ENCODE measurements at places on chromosomes 3 and 15.
A peak's percentile ranks its signal among the peaks of the same experiment; 100 is the strongest.

GRCh38 chr3:194755671-194756459 is 70.2 kb downstream of the FAM43A start:
- no peak for DNase-seq

- DNase-seq: no peak
Observed at GRCh38 chr3:5059782-5060181, 62.3 kb upstream of the ARL8B start.

- no peak for DNase-seq
Observed at GRCh38 chr3:191139736-191140135, 59.3 kb upstream of the OSTN start.

DNA sequence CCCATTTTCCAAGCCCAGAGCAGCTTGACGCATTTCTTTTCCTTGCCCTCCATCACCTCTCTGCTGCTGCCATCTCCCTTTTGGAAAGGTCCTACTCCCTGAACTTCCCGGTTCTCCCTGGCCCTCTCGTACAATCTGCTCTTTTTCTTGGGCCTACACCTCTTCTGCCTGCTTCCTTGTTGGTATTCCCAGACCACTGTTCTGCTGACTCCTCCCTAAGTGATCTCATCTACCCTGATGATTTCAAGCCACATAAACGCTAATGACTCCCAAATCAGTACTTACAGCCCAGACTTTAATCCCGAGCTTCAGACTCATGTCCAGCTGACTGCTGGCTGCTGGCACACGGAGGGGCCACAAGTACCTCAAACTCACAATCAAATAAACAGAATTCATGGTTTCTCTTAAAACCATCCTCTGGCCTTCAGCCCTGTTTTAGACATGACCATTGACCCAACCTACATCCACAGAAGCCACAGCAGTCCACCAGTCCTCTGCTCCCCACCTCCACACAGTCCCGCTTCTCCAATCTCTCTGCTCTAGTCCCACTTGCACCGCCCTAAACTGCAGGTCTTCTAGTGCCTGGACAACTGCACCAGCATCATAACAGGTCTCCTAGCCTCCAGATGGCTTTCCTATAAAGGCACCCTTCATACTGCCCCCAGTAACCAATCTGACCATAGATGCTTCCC is 57.6 kb downstream of the AAGAB start:
- no peak for DNase-seq

DNA sequence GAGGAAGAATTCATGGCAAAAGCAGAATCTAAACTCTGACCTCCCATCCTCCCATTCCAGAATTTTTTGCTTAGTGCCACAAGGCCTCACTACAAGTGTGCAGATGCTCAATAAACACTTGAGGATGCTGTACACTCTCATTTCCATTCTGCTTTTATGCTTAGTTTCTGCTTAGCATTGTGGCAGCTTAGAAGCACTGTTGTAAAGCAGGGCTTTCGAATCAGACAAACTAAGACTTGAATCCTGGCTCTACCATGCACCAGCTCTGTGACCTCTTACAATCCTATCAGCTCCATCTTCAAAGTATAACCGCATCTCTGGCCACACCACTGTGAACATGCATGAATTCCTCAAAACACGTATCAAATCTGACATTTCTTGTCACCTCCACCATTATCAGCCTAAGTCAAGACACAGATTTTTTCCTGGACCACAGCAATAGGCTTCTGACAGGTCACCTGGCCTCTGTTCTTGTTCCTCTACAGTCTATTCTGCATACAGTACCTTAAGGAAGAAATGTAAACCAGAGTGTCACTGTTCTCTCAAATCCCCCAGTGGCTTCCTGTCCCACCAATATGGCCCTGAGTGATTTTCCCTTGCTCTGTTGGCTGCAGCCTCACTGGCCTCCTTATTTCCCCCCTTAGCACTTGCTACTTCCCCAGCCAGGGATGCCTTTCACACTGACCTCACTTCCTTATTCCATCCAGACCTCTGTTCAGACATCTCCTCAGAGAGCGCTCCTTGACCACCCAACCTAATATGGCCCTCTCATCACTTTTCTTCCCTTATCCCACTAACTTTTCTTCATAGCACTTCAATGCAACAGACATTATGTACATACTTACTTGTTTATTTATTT is 8.1 kb upstream of the PHC3 start:
- no peak for DNase-seq

- no peak for DNase-seq
Observed at GRCh38 chr15:72491768-72492167, 17.6 kb downstream of the ARIH1 start.

DNA sequence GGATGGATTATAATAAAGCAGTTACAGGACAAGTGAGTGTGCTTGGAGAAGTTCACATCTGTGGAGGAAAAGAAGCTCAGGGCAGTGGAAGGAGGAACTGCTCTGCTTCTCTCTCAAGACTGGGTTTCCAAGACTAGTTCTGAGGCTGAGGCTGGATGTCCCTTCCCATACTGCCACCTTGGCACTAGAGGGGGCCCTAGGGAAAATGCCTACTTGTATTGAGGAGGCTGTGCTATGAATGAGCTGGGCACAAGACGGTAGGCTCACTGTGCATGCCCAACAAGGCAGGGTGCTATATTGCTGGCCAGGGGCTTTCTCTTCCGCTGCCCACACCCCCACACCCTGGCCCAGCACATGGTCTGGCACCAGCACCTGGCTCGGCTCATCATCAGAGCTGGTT is 65.2 kb downstream of the SLCO2A1 start:
- DNase-seq: no peak

DNA sequence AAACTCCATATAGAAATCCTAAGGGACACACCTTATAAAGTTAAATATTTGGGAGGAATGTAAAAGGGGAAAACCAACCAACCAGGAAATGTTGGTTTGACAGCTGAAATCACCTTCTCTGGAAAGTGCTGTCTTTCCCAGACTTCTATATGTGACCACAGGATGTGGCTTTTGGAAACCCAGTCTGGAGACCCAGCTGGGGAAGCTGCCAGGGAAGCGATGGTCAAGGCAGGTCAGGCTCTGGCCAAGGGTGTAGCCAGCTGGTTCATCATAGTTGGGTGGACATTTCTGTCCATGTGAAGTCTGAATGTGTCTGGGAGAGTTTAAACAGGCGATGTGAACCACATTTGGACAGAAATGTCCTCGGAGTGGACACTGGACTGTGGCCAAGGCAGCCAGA is 73.9 kb downstream of the ARNT2 start:
- no peak for DNase-seq

- DNase-seq: no peak
Observed at GRCh38 chr3:98954242-98954641, 52.7 kb upstream of the DCBLD2 start.

DNA sequence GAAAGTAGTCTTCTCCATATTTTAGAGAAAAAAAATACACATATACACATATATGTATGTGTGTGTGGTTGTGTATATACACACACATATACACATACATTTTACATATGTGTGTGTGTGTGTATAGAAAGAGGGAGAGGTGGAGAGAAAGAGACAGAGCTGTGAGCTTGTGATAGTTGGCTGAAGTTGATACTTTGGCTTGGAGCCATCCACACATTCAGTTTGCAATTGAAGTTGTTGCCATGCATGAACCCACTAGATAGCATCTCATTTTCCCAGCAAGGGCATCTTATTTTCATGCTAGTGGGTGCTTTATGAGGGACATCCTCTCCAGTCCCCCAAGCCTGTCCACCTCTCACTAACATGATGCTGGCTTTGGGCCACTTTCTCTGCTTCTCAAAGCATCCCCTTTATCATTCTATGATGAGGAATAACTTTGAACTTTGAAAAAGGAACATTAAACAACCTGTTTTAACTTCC is 228.6 kb downstream of the ZNF621 start:
- no peak for DNase-seq

- no peak for DNase-seq
Observed at GRCh38 chr15:94395640-94396039, 164.3 kb downstream of the MCTP2 start.

DNA sequence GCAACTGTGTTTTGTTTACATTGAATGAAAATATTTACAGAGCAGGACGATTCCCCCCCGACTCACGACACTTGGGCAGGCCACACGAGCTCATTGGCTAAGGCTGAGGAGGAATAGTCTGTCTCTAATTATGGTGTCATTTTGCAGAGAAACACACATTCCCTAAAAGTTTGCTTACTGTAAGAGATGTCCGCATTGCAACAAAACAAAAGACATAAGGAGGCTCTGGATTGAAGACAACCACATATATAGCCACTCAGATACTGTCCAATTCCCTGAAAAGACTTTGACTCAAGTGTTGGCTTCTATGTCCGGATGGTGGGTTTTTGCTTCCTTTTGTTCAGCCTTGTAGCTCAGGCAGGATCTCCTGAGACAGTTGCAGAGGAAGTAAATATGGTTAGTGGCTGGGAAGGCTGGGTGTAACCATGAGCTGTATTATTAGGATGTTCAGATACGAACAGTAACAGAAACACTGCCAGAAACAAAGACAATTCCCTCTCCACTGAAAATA is 170.4 kb downstream of the KLHL25 start:
- DNase-seq: no peak

GRCh38 chr3:154931484-154931883 is 148.6 kb upstream of the MME start:
- no peak for DNase-seq

DNA sequence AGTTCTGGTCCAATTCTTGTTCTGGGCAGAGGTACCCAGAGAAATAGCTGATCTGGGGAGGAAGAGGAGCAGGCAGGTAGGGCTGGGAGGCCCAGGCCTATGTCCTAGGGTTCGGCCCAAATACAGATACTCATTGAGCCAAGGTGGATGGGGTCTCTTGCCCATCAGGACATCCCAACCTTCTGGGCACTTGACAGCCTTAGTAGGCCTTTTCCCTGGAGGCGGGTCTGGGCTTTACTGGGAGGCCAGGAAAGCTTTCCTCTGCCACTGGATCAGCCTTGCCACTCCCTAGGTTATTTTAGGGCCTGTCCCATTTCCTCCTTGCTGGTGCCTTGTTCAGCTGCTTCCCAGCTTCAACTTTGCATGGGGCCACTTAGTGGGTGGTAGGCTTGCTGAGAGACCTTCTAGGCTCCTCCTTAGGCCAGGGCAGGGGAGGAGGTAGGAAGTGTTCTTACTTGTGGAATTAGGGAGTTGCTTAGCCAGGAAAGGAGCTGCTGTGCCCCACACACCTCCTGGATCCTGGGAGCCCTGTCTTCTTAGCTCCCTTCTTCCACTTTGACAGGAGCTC is 9.7 kb downstream of the TEX264 start:
- DNase-seq: no peak

DNA sequence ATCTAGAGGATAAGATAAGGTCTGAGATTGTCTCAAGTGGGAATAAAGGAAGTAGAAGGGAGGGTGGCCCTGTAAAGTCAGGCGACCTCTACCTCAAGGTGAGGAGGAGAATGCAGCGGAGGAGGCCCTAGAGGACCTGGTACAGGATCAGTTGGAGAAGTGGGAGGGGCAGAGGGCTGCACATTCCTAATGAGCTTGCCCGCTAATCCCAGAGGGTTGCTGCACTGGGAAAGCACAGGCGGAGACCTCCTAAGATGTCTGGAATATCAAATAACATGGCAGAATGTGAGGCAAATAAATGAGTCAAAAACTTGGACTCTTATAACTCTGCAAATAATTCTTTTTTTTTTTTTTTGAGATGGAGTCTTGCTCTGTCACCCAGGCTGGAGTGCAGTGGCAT is 30.2 kb upstream of the VPS8 start:
- DNase-seq: no peak

DNA sequence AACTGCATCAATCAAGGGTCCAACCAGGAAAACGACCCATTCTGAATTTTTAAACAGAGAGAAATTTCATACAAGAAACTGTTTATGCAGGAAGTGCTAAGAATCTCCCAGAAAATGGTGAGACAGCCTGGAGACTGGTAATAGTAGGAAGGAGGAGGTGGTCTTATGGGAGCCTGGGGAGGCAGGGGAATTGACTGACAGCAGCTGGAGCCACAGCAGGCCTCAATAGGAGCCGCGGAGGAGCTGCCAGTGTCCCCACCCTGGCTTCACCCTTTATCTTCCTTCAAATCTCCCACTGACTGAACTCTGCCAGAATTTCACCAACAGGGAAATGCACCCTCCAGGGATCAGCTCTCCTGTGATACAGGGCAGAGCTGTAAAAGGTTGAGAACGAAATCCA is 7.5 kb upstream of the C3orf80 start:
- no peak for DNase-seq

DNA sequence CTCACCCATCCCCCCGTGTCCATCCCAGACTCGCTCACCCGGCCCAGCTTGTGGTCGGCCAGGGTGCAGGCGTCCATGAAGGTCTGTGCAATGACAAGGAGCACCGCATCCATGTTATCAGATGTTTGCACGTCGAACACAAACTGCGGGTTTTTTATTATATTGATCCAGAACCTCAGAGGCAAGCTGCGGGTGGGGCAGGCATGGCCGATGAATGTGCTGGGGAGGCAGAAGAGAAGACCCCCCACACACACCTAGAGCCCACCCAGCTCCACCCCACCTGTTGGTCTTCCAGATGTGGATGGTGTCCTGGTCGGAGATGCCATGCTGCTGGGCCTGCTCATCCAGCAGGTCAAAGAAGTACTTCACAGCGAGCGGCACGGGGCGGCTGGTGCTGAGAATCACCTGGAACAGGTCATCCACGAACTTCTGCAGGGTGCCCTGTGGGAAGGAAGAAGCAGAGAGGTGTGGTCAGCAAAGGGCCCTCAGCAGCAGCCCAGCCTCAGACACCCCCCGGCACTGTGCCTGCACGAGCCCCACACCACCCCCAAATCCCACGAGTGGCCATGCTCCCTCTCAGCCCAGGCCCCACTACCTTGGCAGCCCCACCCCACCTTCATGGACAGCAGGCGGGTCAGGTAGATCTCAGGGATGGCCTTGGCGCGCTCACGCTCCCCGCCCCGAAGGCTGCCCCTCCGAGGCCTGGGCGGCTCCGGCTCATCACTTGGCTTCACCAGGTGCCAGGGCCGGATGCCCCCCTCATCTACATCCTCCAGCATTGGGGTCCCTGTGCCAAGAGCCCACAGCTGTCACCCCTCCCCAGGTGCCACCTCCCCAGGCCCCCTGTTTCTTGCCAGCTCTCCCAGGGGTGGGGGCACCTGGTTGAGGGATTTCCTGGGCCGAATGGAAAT is 20.3 kb downstream of the PLXNB1 start:
- DNase-seq: no peak

DNA sequence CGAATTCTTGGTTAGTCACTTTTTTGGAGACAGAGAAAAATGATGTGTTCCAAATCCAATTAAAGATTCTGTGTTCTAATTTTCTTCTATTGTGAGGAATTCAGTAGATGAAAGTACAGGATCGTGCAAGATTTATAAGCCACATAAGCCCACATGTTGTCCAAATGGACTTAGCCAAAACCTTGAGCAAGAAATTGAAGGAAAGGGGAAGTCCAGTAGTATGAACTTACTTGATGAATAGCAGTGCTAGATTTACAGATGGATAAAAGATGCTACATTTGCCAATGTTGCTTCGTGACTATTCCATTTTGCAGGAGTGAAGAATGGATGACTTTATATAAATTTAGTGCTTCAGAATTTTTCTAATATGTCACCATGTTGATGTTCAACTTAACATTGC is 120.0 kb upstream of the ATP11B start:
- no peak for DNase-seq

GRCh38 chr3:135994708-135995337 is 29.3 kb downstream of the PPP2R3A start:
- DNase-seq: peak; percentile 32

Data from COR-L47 (cell line).